ENCODE measurements at places on chromosomes 5 and 9.

DNA sequence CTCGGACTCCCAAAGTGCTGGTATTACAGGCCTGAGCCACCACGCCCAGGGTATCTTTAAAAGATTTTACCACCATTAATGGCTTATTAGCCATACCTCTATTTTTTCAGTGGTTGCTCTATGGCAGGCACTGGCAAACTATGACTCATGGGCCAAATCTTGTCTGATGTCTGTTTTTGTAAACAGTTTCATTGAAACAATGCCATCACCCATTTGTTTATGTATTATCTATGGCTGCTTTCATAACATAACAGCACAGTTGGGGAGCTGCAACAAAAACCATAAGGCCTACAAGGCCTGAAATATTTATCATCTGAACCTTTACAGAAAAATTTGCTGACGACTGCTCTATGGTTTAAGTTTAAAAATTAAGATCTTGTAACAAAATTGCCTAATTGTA lies 66.8 kb downstream of the SLC38A9 start:
- DNase-seq, result no peak

DNA sequence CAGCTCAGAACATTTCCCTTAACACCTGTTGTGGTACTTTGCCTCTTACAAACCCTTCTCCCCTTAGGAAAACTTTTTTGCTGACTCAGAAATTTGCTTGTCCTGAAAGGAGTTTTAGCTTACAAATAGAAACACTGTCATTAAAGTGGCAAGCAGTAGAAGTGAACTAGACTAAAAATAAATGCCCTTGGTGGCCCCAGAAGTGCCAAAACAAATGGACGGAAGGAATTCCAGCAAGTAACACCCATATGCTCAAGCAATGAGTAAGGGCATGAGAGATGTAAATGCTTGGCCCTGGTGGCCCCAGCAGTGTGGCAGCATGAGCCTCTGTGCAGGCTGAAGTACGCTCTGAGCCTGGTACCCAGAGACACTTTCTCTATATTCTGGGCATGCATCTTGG lies 8.6 kb downstream of the VLDLR start:
- DNase-seq, result no peak

DNA sequence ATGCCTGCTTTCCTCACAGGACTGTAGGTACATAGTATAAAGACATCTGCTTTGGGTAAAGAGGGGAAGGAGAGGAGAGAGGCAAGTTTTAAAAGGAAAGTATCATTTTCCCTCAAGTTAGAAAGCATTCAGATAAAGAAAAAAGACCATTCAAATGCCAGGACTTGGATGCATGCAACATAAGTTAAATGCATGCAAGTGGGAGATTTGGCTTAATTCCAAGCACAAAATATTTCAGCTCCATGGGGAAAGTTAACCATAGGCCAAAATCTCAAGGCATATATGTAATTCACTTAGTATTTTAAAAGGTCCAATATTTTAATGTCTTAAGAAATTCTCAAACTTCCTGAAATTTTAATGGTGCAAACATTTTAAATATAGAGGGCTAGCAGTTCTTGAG lies 36.4 kb downstream of the POU5F2 start:
- no peak for DNase-seq

- peak; percentile 8 for DNase-seq
Observed at GRCh38 chr5:157993986-157994691, 135.2 kb upstream of the CLINT1 start.

- DNase-seq, result no peak
Observed at GRCh38 chr5:158294701-158295100, 435.8 kb upstream of the CLINT1 start.

DNA sequence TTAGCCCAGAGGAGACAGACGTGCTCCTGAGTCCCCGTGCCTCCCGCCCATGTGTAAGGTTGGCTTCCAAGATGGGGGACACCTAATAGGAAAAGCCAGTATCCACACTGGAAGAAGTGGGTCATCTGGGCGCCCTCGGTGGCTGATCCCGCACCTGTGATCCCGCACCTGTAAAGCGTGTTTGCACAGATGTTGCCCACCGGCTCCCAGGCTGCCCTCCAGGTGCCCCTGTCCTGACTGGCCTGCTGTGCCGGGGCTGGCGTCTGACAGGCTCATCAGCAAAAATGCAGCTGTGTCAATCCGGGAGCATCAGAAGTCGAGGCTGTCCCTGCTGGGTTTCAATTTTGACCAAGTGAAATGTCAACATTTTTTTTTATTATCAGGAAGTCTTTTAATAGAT lies 88.5 kb downstream of the IRX1 start:
- DNase-seq, result no peak

- DNase-seq, result no peak
Observed at GRCh38 chr9:72827950-72828731, 124.7 kb downstream of the ALDH1A1 start.

DNA sequence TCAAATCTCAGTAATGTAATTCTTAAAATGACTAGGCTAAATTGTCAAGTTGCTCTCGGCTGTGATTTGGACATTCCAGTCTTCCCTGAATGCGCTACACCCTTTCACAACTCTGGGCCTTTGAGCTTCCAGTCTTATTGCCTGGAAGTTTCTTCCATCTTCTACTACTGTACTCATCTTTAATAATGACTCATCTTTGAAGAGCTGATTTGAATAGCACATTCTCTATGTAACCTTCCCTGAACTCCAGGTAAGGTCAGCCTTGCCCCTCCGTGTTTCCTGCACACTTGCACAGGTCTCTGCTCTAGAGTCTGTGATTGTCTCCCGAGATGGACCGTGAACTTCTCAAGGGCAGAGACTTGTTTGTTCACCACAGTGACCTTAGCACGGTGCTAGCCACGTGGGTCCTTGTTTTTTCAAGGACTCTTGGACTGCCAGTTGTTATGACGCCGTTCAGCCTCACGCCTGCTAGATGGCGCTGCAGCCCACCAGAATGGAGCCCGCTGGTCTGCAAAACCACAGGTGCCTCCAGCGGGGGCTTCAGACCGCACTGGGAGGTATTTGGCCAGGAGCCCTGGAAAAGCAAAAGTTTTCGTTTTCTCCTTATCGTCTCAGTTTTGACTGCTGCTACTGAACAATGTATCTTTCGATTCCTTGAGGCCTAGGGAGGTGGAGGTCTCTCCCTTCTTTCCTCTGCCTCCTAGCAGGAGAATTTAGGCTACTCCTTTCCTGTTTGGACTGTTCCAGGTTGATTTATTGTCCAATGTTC lies 44.4 kb downstream of the SEC61B start:
- peak; percentile 26 for DNase-seq

DNA sequence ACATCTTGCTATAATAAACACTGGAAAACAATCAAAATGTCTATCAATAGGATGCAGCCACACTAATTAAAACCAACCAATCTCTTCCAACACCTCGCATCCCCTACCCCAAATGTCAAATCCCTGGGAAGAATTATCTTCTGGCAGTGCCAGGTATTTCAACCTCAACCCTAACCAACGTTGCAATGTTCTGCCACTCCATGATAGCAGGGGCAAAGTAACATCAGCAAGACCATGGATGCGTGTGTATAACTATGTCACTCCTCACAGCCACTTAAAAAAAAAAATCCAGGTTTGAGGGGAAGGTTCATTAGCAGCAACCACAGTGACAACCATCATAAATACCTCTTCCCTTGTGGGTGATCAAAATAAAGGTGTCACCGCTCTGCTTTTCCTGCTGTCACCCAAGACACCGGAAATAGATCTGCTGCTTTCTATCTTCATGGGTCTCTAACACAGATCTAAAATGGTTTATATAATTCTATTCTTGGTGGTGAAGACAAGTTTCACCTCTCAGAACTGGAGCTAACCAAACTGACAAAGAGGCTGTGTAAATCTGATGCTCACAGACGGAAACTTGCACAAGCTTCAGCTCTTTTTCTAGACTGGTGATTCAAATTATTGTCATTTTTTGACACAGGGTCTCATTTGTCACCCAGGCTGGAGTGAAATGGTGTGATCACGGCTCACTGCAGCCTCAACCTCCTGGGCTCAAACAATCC lies 9.9 kb downstream of the HSPA9 start:
- DNase-seq, result no peak

DNA sequence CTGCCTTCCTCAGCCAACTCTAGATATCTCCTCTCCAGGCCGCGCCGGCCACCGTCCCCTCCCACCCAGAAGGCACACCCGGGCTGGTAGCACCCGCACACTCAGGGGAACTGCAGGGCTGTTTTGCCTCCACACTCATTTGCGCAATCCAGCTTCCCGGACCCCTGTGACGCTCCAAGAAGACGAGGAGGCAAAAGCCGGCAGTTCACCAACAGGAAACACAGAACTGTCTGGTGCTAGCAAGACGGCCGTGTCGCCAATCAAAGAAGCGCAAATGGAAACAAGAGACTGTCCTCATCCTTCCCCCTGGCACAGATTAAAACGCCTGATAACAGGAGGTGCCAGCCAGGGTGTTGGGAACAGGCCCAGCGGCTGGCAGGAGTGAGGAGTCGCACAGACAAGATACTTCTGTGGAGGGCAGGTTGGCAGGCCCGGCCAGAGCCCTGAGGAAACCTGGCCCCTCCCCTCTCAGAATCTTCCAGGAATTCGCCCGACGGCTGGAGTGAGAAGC lies 7.8 kb downstream of the AGPAT2 start:
- no peak for DNase-seq

- no peak for DNase-seq
Observed at GRCh38 chr5:153084511-153084910, 406.0 kb upstream of the GRIA1 start.

DNA sequence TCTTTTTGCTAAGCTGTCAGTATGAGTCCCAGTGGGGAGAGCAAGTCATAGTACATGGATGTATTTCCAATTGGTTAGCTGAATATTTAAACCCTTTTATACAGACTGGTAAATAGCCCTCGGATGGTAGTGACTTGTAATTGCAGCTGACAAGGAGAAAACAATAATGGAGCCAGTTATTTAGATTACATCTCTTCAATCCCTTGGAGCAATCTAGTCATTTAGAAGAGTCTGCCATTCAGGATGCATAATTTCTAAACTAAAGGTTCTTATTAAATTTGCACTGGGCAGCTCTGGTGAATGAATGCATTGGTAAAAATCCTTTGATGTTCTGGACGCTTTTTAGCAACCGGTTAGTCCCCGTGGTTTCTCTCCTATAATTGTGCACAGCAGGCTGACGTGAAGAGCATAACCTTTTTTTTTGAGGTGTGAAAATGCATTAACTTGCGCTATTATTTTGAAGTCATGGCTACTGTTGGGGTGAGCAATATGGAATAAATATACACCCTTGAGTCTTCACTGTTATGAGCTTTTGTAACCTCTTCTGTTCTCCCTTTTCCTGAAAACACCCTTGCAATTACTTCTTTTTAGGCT lies 158.6 kb upstream of the CD180 start:
- DNase-seq, result no peak

DNA sequence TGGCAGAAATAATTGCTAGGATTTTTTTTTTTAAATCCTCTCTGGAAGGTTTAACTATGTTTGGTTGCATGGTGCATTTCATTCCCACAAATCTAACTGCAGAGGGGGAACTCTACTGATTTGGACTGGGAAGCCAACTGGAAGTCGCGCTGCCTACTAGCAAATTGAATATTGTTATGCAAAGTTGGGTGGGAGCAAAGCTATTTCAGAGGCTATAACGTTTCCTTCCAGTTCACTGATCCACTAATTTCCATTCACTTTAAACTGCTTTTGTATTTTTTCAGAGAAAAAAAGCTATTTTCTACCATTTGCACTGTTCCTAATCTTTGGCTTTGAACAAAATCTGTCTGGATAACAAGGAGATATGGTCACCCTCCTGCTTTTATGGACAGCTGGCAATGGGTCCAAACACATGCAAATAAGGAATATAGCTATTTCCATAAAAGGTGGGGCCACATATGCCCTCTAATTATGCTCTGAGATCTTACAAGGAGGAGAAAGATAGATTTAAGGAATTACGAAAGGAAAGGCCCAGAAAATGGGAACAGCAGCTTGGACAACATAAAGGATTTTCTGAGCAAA lies 40.1 kb downstream of the MACIR start:
- no peak for DNase-seq

GRCh38 chr9:116370556-116370955 lies 217.0 kb downstream of the PAPPA start:
- no peak for DNase-seq

DNA sequence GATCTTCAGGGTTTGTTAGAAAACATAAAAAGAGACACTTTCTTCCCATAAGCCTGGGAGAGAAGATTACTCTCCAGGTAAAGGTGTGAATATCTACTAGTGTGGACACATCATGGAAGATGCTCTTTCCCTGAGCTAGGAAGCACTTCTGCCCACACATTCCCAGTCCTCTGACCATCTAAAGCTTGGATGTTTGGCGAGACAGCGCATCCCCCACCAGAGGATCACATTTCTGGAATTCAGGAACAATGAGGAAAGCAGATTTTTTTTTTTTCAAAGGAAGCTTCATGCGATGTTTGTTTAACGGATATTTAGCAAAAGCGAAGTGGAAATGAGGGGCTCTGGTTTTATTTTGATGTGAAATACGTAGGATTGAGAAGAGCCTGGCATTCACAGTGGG lies 6.2 kb downstream of the SVEP1 start:
- no peak for DNase-seq

DNA sequence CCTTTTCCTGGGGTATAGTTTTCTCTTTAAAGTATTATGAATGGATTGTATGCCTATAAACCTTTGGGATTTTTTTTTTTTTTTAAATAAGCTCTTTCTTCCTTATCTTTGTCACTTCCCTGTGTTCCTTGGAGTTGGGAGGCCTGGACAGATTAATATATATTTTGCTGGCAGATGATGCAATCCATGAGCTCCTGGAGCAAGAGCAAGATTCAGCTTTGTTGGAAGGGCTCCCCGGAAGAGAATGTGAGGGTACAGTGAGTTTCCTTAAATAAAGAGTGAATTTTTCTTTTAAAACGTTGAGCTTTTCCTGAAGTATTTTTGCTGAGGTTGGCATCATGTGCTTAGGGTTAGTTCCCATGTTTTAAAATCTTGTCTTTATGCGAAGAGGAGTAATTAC lies 98.7 kb upstream of the SLC28A3 start:
- DNase-seq, result no peak

DNA sequence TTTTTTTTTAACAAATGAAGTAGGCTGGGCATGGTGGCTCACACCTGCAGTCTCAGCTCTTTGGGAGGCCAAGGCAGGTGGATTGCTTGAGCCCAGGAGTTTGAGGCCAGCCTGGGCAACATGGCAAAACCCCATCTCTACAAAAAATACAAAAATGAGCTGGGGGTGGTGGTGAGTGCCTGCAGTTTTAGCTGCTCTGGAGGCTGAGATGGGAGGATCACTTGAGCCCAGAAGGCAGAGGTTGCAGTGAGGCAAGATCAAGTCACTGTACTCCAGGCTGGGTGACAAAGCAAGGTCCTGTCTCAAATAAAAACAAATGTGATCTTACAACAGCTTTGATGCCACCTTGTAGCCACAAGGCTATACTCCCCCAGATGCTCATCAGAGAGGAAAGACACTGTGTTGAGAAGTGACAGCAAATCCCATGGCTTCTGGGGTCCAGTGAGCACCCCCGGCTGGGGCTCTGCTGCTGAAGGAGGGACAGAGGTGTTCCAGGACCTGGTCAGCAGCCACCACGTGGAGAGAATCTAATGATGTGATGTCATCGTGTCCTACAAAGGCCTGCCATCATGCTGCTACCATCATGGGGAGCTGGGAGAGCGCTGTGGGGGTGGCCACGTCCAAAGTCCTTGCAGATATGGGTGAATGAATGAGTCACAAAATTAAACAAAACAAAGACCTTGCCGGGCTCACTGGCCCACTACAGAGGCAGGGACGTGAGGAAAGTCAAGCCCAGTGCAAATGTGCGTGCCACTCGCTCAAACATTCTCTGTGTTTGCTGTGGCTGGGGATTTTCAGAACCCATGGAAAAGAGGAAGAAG lies 60.7 kb downstream of the PRRT1B start:
- no peak for DNase-seq
